ENCODE measurements at places on chromosomes 11 and 22. TPM values are rescaled to one million over a fixed set of nuclear protein-coding genes. Genes with fewer than 3 reads are reported as not detected.

DNA sequence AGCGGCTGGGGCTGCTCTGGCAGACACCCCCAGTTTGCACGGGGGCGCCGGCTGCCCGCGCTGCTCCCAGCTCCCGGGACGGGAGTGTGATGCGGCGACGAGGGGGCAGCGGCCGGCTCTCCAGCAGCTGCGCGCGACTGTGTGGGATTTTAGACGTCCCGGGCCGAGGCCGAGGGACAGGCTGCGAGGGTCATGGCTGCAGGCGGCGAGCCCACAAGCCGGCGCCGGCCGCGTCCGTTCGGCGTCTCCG is 159 bp downstream of the FZD4 start:
- no peak for DNase-seq

Gene CHRM1
- polyA plus RNA-seq, result 0.09 TPM

DNA sequence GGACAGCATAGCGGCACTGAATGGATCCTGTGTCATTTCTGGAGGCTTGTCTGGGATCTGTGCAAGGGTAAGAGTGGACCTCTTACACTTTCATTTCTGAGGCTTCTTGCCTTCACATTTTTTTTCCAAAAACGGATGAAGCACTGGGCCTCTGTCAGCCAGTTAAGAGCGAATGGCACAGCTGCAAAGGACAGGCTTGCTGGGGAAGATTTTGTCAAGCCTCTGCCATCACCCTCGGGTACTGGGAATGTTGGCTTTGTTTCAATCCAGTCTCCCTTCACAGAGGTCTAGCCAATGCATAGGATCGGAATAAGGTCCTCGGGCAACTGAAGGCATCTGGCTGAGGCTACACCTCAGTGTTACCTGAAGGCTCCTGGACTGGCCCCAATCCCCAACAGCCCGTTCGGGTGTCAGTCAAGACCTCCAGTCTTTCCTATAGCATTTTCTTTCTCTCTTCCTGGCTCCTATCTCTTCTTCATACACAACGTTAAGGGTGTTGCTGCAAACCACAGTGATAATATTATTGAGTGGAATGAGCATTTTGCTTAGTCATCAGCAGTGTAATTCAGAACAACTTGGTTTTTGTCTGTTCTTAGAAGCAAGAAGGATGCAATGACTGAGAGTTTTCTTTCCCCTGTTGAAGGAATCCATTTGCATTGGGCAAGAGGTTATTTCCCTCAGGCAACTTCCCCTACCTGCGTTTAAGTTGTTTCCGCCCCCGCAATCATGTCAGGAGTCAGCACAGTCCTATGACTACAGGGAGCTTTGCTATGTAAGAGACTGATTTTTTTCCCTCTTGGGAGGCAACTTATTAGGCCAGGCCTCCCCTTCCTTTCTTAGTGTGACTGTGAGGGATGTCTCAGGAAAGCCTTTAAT is 22.8 kb downstream of the NPAT start:
- no peak for DNase-seq

GRCh38 chr11:111250936-111251335 is 5.4 kb downstream of the POU2AF2 start:
- no peak for DNase-seq

DNA sequence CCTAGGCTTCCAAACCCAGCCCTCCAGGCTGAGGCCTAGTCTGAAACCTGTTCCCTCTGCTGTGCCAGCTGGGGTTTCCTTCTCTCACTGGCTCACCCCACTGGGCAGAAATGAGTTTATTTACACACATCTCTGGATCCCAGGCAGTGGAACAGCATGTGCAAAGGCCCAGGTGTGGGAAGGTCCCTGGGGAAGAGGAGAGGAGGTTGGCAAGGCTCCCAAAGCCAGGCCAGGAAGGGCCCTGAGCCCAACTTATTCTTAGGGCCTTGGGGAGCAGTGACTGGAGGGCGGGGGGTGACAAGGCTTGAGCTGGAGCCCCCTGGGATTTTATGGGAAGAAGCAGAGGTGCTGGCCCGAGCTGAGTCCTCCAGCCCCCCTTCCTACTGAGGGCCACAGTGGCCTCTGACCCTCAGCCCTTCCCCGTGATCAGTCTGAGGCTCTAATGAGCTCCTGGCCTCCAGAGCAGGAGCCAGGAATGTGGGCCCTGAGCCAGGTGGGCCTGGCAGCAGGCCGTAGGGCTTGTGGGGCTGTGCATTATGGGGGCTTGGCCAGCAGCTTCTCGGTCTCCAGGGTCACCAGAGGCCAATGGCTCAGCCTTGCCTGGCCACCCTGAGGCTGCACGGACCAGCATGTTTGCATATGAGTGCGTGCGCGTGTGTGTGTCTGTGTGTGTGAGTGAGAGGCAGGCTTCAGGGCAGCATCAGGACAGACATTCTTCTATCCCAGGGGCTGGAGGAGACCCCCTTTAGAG is 2.9 kb downstream of the MYO7A start:
- no peak for DNase-seq

Gene SHISAL1
- polyA plus RNA-seq, result 1.6 TPM
